ENCODE measurements at places on chromosomes 2 and 18. TPM values are rescaled to one million over a fixed set of nuclear protein-coding genes. Genes with fewer than 3 reads are reported as not detected.

The ATG16L1 gene
- 63.9 TPM for total RNA-seq

The GPATCH11 gene
- total RNA-seq, result 5.5 TPM

The SIGLEC15 gene
- total RNA-seq, result 1.0 TPM

The CFAP65 gene
- total RNA-seq, result not detected

The CHST9 gene
- not detected for total RNA-seq

The HOXD8 gene
- total RNA-seq, result 0.39 TPM

The CD28 gene
- not detected for total RNA-seq

The KCNJ13 gene
- not detected for total RNA-seq

The TMEM200C gene
- not detected for total RNA-seq

The MOGAT1 gene
- 0.35 TPM for total RNA-seq

The CCT4 gene
- total RNA-seq, result 350 TPM

The GALNT3 gene
- total RNA-seq, result 33.1 TPM

The RAPGEF4 gene
- not detected for total RNA-seq

The INHBB gene
- total RNA-seq, result 57.5 TPM

The ASPRV1 gene
- total RNA-seq, result 0.30 TPM

The CPSF3 gene
- 52.0 TPM for total RNA-seq

The DSG4 gene
- total RNA-seq, result not detected

The SP140L gene
- total RNA-seq, result 15.1 TPM

The NETO1 gene
- total RNA-seq, result not detected
